ENCODE measurements at places on chromosomes 7 and 10.

DNA sequence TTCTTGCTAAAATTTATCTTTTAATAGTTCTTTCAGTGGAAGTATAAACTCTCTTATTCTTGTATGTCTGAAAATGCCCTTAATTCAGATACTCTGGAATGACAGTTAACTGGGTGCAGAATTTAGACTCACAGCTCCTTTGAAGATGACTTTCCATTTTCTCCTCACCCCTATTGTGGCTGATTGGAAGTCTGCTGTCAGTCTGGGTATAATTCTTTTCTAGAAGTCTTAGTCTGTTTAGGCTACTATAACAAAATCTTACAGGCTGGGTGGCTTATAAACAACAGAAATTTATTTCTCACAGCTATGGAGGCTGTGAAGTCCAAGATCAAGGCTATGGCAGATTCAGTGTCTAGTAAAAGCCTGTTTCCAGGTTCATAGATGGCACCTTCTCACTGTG lies 145.2 kb upstream of the GDF10 start:
- no peak for DNase-seq

DNA sequence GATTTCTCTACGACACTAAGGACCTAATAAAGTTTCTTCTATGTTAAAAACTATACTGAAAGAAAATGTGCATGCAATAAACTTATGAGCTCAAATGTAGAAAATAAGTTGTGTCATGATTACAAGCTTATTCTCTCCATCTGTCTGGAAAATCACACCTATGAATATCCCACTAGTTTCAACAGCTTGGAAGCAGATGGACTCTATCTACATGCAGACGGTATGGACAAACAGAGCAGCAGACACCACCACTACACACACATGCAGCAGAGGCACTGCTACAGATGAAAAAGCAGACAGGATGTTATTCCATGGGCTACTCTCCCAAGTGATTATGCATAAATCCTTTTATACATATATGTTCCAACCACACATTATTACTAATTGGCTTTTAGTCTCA lies 123.4 kb upstream of the TARP start:
- DNase-seq: no peak

GRCh38 chr10:74900297-74900696 lies 73.9 kb downstream of the KAT6B start:
- DNase-seq: no peak

DNA sequence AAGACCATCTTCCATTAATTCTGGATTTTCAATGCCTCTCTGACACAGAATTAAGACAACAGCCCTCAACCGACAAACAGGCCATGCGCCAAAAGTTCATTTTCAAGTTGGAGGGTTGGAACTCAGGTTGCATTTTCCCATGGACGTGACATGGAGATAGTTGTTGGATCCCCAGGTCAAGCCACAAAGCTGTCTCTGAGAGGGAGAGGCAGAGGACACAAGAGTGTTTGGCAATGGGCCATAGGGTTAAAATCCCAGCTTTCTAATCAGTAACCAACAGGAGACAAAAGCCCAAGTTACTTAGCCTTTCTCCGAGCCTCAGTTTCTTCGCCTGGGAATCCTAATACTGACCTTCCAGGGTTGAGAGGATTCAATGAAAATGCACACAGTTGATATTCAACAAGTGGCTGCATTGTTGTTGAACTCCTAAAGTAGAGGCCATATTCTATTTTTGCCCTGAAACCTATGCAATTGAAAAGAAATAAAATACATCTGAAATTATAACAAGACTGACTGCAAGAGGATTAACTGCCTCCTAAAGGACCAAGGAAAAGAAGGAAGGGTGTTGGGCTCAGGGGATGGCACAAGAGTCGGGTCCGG lies 44.3 kb downstream of the SORBS1 start:
- no peak for DNase-seq

GRCh38 chr7:151954866-151955820 lies 1.1 kb upstream of the GALNTL5 start:
- no peak for DNase-seq

- no peak for DNase-seq
Observed at GRCh38 chr7:36190447-36191291, 37.6 kb downstream of the EEPD1 start.

DNA sequence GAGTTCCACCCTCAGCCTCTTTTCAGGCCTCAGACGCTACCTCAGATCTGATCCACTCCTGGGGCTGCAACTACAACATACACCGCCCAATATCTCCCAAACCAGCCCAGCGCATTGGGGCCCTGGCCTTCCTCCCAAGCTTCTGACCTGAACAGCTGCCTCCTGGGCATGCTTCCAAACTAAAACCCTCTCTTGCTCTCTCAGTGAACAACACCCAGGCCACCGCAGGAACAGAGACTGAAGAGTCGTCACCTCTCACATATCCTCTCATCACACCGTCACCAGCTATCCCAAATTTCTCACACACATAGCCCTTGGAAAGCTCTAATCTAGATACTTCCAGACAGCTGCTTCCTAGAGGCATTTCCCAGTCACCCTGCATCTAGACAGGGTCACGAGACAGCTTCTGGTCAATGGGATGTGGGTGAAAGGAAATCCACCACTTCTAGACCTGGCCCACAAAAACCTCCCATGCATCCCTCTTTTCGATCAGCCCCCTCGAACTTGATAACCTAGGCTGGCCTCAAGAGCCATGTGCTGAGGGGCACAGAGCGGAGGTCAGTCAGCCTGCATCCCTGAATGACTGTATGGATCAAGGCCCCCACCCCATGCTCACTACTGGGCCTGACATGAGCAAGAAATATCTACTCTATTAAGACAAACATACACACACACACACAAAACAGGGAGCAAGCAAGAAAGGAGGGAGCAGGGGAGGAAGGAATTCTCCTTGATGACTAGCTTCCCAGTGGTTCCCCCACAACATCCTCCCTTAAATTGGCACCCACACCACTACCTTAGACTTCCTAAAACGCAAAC lies 1.8 kb downstream of the PARP12 start:
- DNase-seq: no peak

DNA sequence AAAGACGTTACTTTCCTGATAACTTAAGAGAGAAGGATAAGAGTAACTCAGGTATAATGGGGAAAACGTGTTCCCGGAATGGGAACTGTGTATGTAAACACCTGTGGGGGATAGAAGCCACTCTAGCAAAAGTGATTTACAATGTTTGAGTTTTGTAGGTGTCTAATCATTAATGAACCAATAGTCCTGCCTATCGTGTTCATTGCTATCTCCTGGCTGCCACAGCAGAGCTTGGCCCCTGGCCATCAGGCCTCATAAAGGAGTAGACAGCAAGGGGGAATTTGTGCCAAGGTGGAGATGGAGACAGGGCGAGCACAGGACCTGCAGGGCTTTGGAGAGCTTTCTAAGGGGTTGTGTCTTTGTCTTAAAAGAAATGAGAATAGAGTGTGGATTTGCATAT lies 102.1 kb downstream of the GAD2 start:
- no peak for DNase-seq

DNA sequence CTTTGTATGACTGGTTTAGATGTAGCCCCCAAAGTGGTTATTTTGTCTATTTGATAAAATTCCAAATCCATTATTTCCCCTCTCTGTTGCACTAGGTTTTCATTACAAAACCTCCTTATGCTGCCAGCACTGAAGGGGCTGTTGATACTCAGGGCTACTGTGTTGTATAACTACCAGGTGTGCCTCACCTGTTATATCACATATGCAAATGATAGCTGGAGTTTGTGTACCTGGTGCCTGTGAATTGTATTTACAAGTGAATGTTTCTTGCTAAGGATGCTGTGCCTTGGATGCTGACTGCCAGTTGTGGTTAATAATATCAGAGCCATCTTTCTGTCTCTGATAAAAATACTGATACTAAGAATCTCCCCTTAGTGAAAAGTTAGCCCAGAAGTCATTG lies 84.8 kb upstream of the CCDC6 start:
- no peak for DNase-seq

GRCh38 chr7:12493863-12494686 lies 76.4 kb upstream of the SCIN start:
- DNase-seq: no peak

- no peak for DNase-seq
Observed at GRCh38 chr10:127088908-127089307, 107.5 kb downstream of the INSYN2A start.

- no peak for DNase-seq
Observed at GRCh38 chr10:93742633-93743349, 14.9 kb upstream of the LGI1 start.

DNA sequence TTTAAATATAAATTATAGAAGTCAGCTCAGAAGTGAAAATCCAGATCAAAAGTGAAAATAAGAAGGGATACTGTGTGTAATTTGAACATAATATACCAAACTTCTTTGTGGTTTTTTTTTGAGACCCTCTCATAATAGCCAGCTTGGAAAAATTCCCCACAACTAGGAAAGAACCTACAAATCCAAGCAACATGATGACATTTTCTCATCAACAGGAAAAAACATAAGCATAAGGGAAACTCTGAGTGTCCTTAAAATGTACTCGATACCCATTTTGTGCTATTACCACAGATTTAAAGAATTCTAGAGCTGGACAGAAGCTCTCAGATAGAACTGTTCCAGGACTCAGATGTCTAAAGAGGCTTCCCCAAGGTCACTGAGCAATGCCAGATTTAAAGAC lies 214.8 kb upstream of the KLF14 start:
- no peak for DNase-seq

GRCh38 chr7:40733114-40733513 lies 598.3 kb downstream of the SUGCT start:
- DNase-seq: no peak

DNA sequence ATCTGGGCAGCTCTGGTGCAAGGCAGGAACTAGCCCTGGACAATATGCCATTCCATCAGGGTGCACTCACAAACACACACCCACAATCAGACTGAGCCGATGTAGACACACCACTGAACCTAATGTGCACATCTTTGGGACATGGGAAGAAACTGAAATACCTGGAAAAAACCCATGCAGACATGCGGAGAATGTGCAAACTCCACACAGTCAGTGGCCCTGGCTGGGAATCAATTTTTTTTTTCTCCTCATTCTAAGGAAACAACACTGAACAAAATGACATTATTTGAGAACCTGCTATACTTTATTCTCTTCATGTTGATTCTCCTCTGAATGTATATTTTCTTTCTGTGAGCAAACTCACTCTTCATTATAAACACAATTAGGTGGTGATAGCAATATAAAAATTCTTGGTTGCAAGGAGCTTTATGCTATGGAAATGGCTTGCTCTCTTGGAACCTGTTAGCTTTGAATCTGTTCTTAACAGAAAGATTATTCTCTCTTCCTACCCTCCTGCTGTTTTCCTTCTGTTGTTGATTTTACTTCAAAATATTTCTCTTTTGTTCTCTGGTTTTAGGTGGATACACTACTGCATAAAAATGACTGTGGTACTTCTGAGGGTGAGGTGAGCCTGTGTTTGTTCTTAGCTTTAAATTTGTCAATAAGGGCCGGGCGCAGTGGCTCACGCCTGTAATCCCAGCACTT lies 33.0 kb upstream of the MICU1 start:
- DNase-seq: no peak

DNA sequence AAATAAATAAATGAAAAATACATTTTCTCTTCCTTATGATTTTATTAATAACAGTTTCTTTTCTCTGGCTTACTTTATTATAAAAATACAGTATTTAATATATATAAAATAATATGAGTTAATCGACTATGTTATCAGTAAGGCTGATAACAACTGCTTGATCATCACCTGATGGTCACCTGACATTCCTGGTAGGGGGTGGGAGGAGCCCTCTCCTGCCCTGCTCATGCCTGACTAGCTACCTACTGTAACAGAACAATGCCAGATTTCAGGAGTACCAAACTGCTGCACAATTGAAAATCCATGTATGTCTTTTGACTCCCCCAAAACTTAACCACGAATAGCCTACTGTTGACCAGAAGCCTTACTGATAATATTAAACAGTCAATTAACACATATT lies 1.3 kb upstream of the APBB1IP start:
- no peak for DNase-seq

DNA sequence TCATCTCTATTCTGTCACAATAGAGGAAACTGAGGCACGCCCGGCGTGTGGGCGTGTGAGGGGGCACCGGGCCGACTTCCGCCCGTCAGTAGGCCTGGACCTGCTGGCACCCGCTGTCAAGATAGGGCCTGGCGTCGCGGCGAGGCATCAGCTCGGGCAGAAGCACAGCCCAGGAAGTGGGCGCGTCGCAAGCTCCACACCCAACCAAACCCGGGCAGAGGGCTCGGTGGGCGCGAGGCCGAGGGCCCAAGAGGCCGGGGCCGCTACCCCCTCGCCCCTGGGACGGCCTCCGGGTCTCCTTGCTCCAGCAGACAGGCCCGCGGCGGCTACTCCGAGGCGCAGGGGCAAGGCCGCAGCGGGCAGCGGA lies 91.2 kb downstream of the SPAG6 start:
- no peak for DNase-seq

DNA sequence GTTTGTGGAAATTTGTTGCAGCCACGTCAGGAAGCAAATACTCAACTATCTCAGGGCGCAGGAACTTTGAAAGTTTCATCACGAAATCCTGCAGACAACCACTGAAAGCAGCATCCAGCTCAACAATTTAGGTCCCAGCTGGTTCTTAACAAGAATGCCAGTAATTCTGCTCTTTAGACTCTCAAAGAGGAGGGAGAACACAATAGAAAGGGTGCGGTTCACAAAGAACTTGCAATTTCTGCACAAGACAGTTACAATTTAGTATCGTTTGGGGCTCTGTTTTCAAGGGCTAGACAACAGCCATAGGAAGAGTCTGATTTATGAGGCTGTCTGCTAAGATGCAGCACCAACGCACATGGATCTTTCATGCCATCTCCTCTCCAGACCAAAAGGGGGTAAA lies 223.1 kb downstream of the FGFR2 start:
- DNase-seq: no peak

GRCh38 chr7:133481676-133482075 lies 228.8 kb downstream of the EXOC4 start:
- no peak for DNase-seq

DNA sequence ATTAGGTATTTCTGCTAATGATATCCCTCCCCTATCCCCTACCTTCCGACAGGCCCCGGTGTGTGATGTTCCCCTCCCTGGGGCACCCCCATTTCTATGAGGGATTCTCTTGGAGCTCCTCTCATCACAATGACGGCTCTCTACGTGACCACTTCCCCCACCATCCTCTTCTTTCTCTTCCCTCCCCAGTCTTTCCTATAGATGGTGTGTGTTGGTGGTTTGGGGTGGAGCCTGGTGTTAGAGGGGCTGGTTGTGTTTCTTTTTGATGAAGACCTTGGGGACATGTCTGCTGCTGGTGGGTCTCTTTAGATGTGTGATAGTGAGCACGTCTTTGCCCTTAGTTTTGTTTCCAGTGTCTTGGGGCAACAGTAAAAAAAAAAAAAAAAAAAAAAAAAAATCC lies 28.6 kb downstream of the RPS24 start:
- no peak for DNase-seq

Data from stimulated activated CD8-positive, alpha-beta memory T cell treated with anti-CD3 and anti-CD28 coated beads, Interleukin-15, amount 100 ng/mL, for 4 hours (primary cell).